Stimulated activated CD8-positive, alpha-beta memory T cell treated with anti-CD3 and anti-CD28 coated beads, Interleukin-15, amount 100 ng/mL, for 48 hours (primary cell): ENCODE measurements at places on chromosomes 7 and 10.

- no peak for DNase-seq
These were observed 38.7 kb downstream of the PAX2 start for GRCh38 chr10:100784126-100784525.

GRCh38 chr10:52443419-52444388 lies 129.6 kb downstream of the DKK1 start:
- no peak for DNase-seq

DNA sequence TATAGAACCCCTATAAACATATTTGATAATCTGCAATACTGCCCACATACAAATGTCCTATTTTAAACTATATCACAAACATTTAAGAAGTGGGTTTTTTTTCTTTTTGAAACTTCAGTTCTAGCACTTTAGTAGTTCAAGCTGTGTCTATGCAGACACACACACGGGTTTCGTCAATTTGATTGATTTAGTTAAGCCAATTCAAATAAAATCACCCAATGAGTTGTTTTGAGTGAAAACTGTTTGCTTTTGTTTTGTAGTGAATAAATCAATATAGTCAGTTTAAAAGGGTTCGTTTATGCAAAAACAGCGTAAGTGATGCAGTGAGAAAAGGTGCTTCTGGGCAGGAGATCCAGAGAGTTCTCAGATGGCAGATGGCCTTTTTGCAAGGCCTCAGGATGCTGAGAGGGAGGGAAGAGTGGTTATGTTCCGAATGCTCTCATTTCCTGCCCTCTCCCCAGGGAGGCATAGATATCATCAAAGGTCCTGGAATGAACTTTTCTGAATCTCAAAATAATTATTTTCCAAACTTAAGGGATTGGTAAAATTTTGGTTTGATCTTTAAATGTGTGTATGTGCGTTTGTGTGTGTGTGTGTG lies 102.7 kb downstream of the AGMO start:
- no peak for DNase-seq

GRCh38 chr7:38628630-38629385 lies 2.4 kb downstream of the AMPH start:
- DNase-seq = no peak

- DNase-seq = no peak
These were observed 10.5 kb upstream of the EDRF1 start for GRCh38 chr10:125708971-125709503.

GRCh38 chr10:109744020-109744419 lies 179.3 kb downstream of the XPNPEP1 start:
- DNase-seq = no peak

GRCh38 chr7:36082910-36083309 lies 70.1 kb upstream of the EEPD1 start:
- no peak for DNase-seq

GRCh38 chr10:11629731-11630130 lies 18.3 kb upstream of the USP6NL start:
- DNase-seq = no peak

DNA sequence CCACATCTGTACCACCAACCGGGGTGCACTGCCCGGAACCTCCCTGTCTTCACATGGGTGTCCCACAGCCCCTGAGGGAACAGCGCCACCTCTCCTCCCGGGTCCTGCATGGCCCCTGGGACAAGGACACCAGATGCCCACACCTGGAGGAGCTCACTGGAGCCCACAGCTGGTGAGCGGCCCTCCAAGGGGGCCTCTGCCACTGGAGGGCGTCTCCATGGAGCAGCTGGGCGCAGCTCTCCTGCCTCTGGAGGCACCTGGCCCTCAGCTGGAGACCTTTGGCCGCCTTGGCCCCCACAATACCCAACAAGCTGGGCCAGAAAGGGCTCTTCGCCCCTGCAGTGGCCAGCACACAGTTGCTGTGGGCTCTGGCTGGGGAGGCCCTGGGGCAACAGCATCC lies 7.3 kb upstream of the NKX6-2 start:
- DNase-seq = no peak

DNA sequence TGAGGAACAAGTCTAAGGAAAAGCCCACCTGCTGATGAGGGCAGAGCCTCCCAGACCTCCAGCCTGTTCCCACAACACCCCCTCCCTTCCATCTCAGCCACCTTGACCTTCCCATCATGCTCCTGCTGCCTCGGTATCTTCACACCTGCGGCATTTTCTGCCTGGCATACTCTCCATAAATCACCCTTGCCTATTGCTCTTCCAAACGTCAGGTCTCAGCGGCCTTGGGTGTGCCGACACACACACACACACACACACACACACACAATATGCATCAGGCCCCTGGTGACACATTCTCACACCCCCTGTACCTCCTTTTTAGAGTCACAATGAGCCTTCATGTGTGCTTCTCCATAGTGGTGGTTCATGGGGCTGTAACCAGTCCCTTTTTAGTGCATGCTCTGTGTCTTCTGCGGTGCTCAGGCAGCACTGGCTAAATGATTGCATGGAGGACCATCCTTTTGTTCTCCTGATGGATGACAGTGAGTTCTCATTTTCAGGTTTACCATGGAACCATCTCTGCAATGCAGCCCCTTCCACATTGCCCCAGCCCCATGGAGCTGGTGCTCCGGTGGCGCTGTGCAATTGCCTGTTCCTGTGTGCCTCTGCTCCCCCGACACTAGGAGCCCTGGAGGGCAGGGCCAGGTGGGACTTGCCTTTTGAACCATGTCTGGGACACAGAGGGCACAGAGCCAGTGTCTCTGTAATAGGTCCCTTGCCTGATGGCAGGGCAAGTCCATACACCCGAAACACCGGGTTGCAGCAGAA lies 4.5 kb downstream of the ADIRF start:
- DNase-seq = no peak

DNA sequence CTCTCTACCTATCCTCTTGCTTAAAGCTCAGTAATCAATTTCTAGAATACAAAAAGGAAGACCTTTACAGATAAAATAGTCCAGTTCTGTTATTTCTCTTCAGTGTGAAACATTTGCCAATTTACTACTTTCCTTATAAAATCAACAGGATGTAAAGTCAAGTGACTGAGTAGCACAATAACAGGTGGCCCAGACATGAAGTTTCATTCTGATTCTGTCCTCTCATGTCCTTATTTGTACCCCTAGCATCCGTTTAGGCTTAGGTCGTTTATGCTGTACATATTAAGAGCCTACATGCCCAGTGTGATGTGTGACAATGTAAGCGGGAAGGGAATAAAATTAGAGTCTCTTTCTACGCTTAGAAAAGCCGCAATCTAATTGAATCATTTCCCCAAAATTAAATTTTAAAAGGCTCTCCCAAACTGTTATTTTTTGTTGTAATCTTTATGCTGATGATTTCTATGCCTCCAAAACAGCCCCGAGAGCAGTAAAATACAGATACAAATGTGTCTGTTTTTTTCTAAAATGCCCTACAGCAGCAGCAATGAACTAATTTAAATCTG lies 29.1 kb downstream of the EPC1 start:
- no peak for DNase-seq

DNA sequence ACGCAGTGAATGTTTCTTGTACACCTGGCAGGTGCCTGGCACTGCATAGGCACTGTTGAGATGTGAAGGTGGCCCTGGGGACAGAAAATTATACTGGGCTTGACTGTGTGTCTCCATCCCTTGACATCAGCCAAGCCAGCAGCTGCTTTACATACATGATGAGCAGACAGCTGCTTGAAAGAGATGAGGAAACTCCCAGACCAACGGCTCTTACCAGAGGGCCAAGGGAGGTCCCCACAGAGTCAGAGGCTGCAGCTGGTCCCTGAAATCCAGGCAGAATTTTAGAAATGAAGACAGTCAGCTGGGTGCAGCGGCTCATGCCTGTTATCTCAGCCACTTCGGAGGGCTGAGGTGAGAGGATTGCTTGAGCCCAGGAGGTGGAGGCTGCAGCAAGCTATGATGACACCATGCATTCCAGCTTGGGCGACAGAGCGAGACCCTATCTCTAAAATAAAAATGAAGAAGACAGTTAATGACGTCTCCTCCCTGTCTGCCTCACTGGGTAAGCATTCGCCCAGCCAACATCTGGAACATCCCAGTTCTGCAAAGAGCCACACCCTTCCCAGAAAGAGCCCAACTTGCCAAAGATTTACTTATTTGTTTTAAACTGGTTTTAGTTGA lies 17.6 kb downstream of the LIMK1 start:
- DNase-seq = no peak
